Stimulated activated CD4-positive, alpha-beta T cell treated with anti-CD3 and anti-CD28 coated beads, Interleukin-4, amount 100 ng/mL, for 48 hours (primary cell): ENCODE measurements at places on chromosomes 3 and 15.

GRCh38 chr15:49868348-49868747, 247.5 kb downstream of the DTWD1 start:
- DNase-seq, result no peak

DNA sequence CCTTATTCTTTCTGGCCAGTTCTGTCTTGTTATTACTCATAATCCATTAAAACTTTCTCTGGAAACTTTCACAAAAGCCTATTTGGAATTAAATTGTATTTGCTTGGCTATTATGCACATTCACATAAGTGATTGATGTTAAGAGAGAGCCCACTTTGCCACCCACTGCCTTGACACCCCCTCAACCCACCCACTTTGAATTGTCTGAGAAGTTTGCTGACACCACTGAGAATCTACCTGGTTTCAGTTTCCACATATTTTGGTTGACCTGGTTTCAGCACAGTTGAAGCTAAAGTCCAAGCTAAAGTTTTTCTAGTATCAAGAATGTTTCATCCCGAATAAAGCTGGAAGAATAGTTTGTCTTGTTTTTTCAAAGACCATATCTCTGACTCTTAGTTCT, 70.9 kb downstream of the ARMC8 start:
- DNase-seq, result no peak

- peak; percentile 33 for DNase-seq
These were observed 63.9 kb downstream of the IQSEC1 start for GRCh38 chr3:13009132-13009945.

- no peak for DNase-seq
These were observed 854.4 kb downstream of the SQOR start for GRCh38 chr15:46489276-46489675.

- no peak for DNase-seq
These were observed 22.7 kb downstream of the BOC start for GRCh38 chr3:113234028-113234427.

DNA sequence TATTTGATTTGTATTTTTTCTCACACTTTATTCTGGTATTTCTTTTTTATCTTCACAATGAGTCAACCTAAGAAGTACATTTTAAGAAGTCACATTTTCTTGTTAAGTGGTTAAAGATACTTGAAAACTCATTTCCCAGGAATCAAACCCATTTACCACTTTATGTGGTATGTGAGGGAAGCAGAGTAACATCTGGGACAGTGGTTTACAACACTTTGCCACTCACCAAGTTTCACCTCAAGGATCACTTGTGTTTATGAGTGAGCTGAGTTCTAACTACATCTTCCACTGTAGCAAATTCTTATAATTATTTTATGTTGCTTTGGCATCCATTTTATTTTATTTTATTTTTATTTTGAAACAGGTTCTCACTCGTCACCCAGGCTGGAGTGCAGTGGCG, 53.8 kb downstream of the IGSF11 start:
- no peak for DNase-seq

DNA sequence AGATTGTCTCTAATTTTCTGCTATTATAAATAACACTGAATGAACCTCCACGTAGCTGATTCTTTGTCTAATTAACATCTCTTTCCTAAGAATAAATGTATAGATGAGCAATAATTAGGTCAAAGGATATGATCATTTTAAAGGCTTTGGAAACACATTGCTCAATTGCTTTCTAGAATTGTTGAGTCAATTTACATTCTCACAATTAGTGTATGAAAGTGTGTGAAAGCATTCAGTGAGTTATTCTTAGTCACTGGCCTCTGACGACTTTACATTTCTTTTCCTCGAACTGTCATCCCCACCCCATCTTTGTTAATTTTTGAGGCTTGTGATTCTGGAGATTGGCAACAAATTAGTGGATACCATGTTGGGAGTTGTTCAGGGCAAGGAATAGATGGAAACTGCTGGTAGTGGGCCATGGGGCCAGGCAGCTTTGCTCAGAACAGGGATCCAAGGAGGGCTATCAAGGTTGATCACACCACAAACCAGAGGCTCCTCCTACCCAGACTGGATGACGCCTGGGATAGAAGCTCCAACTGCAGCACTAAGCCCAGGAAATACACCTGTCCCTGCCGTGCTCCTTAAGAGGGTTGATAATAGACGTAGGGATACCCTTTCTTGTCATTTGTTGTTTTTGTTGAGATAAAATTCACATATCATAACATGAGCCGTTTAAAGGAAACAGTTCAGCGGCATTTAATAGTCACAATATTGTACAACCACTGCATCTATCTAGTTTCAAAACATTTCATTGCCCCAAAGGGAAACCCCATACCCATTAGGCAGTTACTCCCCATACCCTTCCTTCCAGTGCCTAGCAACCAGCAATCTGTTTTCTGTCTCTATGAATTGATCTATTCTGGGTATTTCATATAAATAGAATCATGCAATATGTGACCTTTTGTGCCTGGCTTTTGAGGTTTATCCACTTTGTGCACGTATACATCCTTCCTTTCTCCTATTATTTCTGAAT, 27.9 kb downstream of the EIF1B start:
- DNase-seq, result peak; percentile 4

- DNase-seq, result no peak
These were observed 179.4 kb downstream of the OPA1 start for GRCh38 chr3:193772422-193772763.

GRCh38 chr15:66692808-66693596, 9.0 kb upstream of the SMAD6 start:
- DNase-seq, result no peak

DNA sequence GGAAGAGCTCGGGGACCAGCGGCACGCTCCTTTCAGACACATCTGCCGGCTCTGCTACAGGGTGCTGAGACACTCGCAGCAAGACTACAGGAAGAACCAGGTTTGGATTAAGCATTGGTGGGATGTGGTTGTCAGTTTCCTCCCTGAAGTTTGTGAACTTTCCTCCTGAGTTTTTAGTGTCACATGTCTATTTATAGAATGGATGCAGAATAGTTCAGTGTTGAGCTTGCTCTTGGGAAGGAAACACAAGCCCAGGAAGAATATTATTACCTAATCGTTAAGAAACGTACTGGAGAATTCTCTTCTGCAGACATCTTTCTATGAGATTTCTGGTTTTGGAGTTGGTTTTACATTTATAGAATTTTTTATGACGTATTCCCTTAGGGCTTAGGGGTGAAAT, 172.0 kb downstream of the ITPR1 start:
- DNase-seq, result no peak

DNA sequence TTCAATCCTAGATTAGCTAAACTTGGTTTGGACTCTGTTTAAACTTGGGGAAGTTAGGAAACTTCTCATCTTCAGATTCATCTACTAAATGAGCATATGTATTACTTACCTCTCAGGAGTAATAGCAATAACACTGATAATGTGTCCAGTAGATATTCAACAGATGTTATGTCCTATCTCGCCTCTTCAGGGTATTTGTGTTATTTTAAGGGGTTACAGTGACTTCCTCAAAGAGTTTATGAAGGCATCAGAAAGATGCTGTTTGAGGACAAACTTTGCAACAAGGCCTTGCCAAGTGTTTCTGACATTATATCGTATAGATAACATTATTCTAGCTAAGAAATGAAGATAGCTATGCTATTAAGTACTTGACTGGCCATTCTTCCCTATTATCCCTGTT, 522.3 kb downstream of the IGSF11 start:
- no peak for DNase-seq

DNA sequence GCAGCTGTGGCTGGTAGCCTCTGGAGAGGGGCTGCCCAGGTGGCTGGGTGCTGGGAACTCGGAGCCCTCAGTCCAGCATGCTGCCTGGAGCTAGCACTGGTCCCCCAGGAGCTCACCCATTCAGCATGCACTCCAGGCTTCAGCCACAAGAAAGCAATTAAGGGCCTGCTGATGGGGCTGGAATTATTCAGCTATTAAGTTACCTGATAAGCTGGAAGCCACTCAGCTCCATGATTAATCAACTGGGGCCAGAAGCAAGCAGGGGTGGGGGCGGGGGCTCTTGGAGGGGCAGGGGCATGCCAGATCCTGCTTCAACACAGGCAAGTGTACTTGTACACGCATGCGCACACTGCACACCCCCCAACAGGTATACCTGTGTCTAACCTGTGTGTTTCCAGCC, 22.1 kb upstream of the TMEM115 start:
- no peak for DNase-seq

DNA sequence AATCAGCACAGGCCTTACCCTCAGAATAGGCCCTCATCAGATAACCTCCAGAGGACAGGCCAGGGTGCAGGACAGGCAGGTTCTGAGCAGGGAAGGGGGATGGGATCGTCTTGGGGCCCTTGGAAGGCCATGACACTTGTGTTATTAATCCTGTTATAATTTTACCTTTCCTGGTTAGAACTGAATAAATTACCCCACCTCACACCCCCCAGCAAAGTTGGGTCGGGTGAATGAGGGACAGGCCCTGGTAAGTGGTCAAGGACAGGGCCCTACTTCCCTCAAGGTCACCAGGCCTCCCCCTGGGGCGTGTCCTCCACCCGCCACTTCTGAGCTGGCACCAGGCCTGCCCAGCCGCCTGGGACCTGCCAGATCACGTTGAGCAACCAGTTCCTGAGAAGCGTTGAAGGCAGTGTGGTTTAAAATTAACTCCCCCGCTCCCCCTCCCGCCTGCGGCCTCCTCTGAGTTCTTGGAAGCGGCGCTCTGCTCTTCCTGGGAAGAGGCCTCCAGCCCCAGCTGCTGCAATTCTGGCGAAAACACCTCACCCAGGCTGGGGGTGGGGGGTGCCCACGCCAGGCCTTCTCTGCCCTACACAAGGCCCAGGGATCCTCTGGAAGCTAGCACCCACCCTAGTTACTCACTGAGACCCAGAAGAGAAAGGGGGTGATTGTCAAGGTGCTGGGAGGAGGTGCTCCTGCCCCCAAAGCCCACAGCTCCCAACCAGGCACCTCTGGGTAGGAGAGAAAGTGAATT, 10.6 kb downstream of the CISH start:
- DNase-seq, result peak; percentile 94

- no peak for DNase-seq
These were observed 19.7 kb upstream of the RORA start for GRCh38 chr15:61248790-61249189.

- DNase-seq, result no peak
These were observed 62.5 kb downstream of the POLQ start for GRCh38 chr3:121483290-121483689.

DNA sequence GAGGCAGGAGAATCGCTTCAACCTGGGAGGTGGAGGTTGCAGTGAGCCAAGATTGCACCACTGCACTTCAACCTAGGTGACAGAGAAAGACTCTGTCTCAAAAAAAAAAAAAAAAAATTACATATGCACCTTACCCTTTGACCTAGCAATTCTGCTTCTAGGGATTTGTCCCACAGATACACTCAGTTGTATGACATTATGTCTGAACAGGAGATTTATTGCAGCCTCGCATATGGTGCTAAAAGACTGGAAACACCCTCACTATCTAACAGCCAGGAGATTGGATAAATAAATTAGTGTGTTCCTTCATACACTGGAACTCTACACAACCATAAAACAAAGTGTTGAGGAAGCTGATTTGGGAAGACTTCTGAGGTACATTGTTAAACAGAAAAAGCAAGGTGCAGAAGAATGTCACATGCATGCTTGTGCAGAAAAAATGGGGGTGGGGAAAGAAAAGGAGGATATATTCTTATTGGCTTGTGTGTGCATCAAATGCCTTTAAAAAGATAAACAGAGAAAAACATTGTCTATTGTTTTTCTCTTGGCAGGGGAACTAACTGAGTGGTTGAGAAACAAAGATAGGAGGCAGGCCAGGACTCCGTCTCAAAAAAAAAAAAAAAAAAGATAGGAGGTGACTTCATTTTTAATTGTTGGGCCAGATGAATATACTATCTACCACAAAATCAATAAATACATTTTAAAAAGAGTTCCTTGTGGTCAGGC, 30.9 kb downstream of the PPCDC start:
- no peak for DNase-seq

GRCh38 chr15:60795889-60796288, 316.9 kb upstream of the ICE2 start:
- no peak for DNase-seq

DNA sequence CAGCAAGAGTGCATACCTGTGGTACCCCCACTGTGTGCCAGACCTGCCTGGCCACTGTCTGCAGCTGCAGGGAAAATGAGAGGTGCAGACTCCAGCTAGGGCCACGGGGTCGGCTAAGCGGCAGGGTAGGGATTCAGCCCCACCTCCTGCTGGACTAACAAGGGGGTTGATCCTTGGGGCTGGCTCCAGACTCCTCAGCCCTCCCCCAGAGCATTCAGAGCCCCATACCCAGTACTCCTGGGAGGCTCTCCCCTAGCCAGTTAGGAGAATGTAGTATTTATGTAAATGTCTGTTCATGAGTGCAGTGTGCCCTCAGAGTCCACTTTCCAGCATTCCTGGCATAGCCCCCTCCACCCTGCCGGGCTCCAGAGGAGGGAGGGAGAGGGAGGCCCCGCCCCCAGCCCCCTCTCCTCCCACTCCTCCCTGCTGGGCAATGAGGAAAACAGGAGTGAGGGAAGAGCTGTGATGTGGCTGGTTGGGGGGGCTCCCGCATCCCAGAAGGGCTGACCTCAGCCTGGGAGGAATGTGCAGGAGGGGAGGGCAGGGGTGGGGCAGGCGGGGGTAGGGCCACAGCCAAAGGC, 4.5 kb upstream of the SEMA3B start:
- no peak for DNase-seq

DNA sequence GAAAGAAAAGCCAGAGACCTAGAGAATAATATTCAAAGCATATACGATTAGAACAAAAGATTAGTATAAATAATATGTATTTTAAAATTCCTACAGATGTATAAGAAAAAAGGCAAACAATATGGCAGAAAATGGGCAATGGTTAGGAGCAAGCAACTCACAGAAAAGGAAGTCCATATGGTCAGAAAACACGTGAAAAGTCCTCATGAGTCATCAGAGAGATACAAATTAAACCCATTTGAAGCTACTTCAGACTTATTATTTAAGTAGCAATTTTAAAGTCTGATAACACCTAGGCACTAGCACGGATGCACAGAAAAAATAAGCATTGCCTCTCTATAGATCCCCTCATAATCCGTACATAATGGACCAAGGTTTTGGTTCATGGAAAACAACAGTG, 25.6 kb downstream of the SLC7A14 start:
- no peak for DNase-seq

DNA sequence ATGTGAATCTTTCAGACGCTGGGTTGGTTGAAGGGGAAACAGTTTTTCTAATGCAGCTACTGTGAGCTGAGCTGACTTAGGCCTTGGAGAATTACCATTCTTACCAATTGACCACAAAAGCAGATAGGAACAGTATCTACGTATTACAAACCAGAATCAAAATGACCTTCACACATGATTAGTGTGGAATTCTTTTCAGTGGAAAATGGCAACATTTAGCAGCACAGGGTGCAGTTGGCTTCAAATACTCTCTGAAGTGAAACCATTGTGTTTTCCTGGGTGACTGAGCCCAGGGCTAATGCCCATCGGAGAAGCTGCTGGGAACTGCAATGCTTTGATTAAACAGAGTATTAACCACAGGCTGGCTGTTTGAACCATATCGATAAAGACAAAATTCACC, 40.2 kb upstream of the GOLGA8J start:
- no peak for DNase-seq

GRCh38 chr15:88021601-88022000, 234.9 kb downstream of the NTRK3 start:
- DNase-seq, result no peak

- no peak for DNase-seq
These were observed 50.3 kb downstream of the LRIG1 start for GRCh38 chr3:66450390-66451022.
